D721Med (cell line): ENCODE measurements at places on chromosomes 5 and 9.

- DNase-seq = no peak
Measured at GRCh38 chr5:458547-459353, 15.8 kb downstream of the EXOC3 start.

DNA sequence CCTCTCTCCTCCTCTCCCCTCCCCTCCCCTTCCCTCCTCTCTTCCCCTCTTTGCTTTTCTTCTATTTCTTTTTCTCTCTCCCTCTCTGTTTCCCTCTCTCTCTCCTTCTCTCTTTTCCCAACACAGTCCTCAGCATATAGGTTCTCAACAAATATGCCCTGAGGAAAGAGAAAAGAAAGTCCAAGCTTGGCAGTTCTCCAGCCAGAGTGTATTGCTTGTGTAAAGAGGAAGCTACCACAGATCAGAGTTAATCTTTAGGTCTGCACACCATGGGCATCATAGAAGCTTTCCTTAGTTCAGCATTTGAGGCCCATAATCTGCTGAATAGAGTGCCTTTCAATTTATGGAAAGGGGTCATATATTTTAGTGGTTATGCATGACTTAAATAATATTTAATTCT is 382.8 kb upstream of the WWC1 start:
- no peak for DNase-seq

DNA sequence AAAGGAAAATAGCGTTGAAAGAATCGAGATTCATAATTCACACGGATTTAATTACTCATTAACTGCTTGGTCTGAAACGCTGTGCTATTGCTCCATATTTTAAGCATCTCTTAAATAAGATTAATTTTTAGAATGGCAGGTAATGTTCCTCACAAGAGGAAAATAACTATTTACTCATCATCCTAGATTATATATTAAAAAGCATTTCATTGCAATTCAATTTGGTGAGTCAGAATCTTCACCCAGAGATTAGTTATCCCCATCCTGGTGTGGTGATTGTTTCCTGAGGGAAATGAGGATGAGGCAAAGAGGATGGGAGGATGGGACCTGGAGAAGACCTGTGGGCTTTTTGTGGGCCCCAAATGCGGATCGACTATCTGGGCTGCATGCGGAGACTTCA is 145.5 kb upstream of the MAP1B start:
- no peak for DNase-seq

DNA sequence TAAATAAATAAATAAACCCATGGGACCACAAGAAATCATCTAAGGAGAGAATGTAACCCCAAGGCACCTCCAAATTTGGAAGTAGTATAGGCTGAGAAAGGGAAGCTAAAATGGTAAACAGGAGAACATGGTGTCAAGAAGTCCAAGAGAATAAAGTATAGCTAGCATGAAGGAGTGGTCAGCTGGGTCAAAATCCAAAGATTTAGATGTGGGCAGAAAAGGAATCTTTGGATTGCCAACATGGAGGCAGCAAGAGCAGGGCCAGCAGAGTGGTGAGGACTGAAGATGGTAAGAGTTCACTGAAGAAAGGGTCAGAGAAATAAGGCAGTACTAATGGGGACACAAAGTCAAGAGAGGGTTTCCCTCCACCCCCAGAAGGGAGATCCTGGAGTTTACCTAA is 53.0 kb downstream of the TSSK1B start:
- DNase-seq = no peak

GRCh38 chr5:134085411-134085810 is 29.1 kb upstream of the TCF7 start:
- no peak for DNase-seq

DNA sequence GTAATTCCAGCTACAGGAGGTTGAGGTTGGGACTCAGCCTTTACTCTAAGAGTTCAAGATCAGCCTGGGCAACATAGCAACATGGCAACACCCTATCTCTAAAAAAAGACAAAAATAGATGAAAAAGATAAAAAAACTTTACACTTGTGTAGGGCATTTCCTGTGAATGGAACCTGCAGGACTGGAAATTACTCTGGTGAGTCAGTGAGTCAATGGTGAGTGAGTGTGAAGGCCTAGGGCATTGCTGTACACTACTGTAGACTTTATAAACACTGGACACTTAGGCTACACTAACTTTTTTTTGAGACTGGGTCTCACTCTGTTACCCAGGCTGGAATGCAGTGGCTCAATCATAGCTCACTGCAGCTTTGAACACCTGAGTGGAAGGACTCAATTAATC is 19.5 kb upstream of the ARSI start:
- DNase-seq = no peak

GRCh38 chr5:72160329-72160728 is 53.1 kb downstream of the MAP1B start:
- no peak for DNase-seq

DNA sequence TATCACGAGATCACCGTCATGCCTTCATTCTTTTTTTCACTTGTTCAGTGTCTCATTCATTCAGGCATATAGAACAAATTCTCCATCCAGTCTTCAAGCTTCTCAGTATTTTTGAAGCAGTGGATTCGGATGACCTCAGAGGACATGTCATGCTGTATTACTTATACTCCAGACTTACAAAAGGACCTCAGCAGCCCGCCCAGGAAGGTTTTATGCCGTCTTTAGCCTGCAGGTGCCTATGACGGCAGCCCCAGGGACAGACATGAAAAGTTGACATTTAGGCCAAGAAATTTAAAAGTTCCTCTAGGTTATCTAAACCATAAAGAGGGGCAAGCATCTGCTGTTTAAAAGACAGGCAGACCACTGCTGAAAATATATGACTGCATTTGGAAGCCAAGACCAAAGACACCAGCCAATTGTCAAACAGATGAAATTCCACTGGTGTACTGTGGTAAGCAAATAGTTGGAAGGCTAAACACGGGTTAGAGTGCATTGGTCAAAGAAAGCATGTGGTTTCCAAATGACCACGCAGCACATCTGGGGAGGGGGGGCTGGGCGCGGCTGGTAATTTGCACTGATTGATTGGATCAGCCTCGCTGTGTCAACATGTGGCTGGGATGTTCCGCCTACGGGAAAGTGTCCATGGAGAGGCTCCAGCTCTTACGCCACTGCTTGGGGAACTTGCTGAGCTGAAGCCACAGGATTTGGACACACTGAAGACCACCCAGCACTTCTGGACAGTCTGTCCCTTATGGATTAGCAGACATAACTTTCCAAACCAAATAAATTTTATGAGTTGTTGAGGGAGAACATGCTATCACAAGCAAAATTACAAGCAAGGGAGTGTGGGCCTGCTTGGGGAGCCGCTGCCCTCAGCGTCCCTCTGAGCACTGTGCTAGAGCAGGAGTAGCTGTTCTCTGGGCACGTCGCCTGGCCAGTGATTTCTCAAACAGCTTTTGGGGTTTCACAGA is 173.6 kb downstream of the FANCC start:
- DNase-seq = no peak

DNA sequence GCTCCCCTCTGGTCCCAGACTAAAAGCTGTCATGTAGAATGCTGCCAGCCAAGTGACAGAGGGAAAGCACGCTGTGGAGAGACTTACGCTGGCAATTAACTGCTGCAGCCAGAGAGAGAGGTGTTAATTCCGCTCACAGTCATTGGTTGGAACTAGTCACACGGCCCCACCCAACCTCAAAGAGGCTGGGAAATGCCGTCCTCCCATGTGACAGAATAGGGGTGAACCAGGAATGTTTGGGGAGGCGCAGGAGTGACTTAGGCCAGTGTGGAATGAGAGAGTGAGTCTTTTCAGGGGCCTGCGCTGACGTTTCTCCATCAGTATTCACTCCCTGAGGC is 87.6 kb downstream of the AMBP start:
- no peak for DNase-seq

- no peak for DNase-seq
Measured at GRCh38 chr5:43420241-43420640, 8.1 kb upstream of the CCL28 start.

DNA sequence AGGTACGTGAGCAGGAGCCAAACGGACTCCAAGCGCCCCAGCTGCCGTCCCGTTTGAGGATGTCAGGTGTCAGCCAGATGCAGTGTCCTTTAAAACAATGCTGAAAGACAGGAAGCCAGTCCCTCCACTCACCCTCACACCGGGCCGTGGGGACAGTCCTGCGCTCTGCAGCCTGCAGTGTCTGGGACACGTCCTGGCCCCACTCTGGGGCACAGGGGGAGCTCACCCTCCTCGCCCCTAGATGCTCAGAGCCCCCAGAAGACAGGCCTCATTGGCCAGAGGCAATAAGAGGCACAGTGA is 79.7 kb downstream of the ZNF354C start:
- no peak for DNase-seq

- DNase-seq = no peak
Measured at GRCh38 chr9:77541055-77541454, 107.1 kb downstream of the GNA14 start.

DNA sequence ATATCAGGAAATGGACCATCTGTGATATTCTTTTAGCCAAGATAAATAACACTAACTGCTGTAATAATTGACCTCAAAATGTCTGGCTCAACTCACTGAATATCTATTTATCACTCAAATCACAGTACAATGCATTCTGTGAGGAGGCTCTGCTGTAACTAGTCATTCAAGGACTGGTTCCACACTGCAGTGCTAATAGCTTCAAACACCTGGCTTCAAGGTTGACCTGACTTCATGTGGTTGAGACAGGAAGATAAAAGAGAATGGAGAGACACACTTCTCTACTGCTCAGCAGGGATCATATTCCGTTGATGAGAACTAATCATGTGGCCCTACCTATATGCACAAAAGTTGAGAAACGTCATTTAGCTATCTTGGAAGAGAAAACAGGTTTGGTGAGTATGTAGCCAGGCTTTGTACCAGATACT is 3.4 kb upstream of the RHOBTB3 start:
- DNase-seq = no peak

DNA sequence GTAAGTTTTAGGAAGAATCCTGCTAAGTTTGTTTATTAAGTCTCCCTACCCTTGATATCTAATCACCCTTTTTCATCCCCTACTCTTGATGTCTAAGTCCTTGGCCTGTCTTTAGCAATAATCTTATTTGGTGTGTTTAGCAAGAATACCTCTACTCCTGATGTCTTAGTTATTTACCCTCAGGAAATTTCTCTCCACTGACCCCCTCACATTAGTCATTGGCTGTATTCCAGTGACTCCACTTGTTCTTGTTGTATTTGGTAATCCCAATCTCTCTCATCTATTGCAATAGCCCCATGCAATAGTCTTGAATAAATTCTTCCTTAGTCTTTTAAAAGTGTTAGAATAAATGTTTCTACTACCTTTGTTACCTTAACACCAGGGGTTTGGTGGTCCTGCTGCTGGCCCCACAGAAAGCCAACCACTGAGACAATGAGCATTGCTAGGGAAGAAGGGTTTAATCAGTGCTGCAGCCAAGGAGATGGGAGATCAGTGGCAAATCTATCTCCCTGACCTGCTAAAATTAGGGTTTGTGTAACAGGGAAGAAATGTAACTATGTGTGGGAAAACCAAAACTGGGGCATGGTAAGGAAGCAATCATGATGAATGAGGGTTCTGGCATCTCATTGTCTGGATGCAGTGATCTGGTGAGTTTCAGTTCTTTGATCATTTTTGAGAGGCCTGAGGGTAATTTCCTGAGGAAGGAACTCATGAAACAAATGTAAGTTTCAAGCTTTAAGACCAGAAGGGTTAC is 236.4 kb upstream of the DAB2 start:
- DNase-seq = no peak

DNA sequence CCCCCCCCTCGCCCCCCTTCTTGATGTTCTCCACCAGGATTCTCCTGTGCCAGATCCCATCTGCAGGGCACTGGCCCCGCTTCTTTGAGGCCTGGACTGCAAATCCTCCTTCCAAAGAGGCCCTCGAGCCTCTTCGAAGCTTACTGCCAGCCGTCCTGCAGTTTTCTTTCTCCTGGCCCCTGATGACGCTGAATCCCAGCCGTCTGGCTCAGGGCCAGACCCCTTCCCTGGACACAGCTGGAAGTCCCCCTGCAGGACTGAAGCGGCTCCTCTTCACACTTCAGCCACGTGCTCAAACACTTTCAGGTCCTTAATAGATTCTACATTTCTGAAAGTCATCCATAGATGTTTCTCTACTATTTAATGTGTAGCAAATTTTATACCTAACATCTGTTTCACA is 121.5 kb downstream of the EHMT1 start:
- DNase-seq = no peak

DNA sequence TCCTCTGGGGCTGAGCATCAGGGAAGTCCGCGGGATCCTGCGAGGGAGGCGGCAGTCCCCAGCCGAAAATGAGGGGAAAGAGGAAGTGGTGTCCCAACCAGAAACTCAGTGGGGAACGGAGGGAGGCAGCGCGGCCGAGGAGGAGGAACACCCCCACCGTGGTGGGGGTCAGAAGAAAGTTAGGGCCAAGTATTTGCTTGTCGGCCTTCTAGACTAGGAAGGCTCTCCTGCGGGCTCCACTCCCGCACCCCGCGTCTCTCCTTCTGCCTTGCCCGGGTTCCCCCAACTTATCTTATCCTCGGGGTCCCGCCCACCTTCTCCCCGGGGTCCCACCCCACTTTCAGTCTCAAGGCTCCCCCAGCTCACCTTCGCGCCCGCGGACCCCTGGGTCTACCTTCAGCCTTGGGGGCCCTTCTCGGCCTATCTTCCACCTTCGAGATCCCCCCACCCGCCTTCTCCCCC is 557 bp upstream of the PHF2 start:
- DNase-seq = no peak

DNA sequence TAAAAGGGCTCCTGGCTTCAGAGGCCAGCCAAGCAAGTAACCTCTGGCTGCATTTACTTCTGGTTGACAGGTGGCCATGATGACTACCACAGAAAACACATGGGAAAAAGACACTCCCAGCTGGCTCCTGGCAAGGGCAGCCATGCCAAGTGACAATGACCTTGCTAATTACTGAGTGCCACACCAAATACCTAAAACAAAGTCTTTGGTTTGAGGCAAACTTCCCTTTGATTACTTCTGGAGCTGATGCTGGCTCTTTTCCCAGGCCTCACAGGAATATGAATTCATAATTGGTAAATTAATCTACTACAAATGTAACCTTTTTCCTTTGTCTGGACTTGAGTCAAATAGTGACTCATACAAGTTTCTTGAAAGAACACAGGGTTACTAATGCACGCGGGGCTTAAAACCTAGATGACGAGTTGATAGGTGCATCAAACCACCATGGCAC is 61.0 kb downstream of the LPAR1 start:
- no peak for DNase-seq

DNA sequence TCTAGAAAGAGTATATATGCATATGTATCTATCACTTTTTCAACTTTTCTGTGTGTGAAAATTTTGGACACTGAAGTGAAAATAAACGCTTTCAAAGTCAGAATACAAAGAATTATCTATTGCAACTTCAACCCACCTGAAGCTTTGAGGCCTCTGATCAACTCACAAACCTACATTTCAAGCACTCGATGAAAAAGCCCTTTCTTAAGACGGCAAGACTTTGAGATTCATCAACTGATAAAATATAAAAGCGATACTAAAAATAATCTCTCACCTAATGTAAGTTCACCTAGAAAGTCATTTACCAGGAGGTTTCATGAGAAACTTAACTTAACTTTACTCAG is 1.2 kb downstream of the GOLPH3 start:
- DNase-seq = no peak

GRCh38 chr5:10987925-10988504 is 227.0 kb upstream of the DAP start:
- peak; percentile 32 for DNase-seq
